ENCODE measurements at places on chromosomes 5 and 9. TPM values are rescaled to one million over a fixed set of nuclear protein-coding genes. Genes with fewer than 3 reads are reported as not detected.
A peak's percentile ranks its signal among the peaks of the same experiment; 100 is the strongest.

GRCh38 chr5:152551061-152551460 lies 146.0 kb upstream of the NMUR2 start:
- no peak for DNase-seq

DNA sequence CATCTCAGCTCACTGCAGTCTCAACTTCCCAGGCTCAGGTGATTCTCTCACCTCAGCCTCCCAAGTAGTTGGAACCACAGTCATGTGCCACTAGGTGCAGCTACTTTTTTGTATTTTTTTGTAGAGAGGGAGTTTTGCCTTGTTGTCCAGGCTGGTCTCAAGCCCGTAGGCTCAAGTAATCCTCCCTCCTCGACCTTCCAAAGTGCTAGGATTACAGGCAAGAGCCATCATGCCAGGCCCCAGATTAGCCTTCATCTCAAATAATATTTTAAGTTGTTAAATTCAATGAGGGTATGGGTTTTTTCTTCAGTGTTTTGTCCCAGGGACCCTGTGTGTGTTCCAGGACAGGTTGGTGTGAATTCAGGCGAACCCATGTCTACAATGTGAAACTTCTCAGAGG lies 12.5 kb upstream of the RFESD start:
- no peak for DNase-seq

GRCh38 chr5:10352430-10353240 lies 860 bp upstream of the MARCHF6 start:
- DNase-seq: peak; percentile 58

GRCh38 chr9:137308057-137308619 lies 6.1 kb upstream of the NRARP start:
- no peak for DNase-seq

DNA sequence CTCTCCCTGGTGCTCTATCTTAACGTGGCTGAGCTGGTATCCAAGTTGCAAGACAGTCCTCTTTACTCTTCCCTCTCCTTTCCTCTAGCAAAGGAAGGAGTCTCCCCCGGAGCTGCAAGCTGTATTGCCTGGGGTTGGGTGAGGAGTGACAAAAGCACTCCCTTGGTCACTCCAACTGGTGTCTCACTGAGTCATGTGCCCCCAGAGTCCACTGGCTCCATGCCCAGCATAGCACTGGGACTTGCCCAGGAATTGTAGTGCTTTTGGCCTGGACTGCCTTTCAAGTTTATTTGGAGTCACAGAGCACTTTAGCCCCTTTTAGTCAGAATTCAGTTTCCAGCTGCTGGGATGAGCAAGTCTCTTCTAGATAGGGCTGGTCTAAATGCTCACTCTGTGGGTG lies 82.6 kb upstream of the FST start:
- DNase-seq: no peak

DNA sequence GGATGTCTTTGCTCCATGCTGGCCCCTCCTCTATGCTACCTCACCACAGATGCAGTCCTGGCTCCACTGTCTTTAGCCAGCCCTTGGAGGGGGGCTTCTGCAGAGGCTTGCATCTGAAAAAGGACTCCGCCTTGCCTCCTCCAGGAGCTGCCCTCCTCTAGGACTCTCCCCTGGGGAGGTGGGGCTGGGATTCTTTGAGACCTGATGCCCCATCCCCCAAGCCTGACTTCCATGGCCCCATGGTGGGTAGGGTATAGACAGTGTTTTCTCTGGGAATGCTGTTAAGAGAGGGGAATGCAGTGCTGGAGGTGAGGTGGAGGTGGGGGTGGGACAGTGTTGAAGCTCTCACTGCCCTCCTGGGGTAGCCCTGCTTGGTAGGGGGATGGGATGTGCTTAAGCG lies 14.3 kb downstream of the JADE2 start:
- no peak for DNase-seq

- no peak for DNase-seq
These were observed 16.1 kb downstream of the CKMT2 start for GRCh38 chr5:81249240-81249639.

DNA sequence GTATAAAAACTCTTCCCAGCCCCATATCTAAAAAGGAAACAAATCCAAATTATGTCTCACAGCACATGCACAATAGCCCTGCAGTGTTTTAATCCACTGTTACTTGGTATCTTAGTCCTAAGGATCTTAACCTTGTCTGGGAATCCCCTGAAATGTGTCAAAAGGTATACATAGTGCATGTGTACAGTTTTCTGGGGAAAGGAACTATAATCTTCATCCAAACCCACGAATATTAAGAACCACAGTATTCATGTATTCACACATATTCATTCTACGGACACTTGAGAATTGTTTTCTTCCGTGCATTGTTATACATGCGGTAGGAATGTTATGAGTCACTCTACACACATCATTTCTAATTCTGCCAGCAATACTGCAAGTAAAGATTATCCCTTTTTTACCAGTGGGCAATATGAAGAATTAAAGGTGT lies 47.8 kb upstream of the SNX2 start:
- DNase-seq: no peak

DNA sequence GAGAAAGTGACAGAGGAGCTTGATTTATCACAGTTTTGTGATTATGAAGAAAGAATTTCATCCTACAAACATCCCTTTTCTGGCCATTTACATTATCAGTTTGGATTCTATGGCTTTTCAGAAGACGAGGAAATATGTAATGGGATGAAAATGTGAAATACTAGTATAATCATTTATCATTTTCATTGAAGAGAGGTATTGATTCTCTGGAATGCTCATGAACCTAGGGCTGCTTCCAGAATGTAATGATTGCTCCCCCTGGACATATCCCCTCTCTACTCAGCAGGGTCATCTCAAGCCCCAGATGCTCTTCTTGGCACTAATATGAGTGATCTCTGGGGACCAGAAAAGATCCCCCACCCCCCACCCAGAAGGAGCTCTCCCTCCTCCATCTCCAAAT lies 106.7 kb upstream of the ZNF618 start:
- DNase-seq: no peak

DNA sequence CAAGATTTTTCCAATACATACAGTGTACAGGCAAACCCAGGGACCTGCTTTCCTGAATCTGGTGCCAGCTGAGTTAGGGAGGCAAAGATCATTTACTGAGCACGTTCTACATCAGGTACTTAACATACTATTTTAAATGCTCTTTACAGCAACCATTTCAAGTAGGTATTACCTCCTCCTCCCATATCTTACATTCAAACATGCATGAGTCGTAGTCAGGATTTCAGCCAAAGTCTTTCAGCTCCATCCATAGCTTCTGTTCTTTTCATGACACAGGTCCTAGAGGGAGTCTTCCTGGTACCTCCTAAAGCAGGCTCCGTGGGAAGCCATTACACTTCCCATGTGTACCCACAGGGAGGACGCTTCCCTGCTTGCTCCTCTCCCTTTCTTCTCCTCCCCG lies 11.7 kb downstream of the KCNV2 start:
- DNase-seq: no peak

DNA sequence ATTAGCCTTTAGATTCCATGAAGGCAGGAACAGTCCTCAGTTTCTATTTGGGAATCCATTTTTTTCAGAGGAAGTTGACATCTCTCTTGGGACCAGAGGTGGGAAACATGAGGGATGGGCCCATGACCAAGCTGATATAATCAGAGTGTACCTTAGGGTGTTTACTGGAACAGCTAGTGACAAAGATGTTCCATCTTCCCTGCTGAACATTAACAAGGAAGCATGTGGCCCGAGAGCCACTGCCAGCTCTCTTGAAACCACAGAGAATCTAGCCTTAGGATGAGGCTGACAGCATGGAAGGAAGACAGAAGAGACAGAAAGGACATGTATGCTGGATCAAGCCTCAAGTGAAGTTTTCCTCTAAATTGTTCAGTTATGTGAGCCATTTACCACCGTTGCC lies 16.0 kb downstream of the AQP3 start:
- no peak for DNase-seq

GRCh38 chr9:96130970-96131369 lies 171.0 kb downstream of the HSD17B3 start:
- no peak for DNase-seq

DNA sequence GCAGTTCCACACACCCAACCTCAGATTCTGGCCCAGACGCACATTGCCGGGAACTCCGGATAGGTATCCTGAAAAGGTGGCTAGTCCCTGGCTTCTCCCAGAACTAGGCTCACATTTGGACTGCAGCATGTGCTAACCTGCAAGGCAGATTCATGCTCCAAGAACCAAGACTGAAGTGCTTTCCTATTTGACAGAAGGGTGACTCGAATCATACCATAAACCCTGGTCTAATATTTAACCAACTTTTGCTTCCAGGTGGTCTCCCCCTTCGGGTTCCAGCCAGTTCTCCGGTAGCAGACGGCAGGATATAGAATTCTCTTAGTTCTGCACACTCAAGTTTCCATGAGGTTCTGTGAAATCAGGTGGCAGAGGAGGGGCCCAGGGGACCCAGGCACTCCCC lies 7.6 kb downstream of the PTGES start:
- no peak for DNase-seq

DNA sequence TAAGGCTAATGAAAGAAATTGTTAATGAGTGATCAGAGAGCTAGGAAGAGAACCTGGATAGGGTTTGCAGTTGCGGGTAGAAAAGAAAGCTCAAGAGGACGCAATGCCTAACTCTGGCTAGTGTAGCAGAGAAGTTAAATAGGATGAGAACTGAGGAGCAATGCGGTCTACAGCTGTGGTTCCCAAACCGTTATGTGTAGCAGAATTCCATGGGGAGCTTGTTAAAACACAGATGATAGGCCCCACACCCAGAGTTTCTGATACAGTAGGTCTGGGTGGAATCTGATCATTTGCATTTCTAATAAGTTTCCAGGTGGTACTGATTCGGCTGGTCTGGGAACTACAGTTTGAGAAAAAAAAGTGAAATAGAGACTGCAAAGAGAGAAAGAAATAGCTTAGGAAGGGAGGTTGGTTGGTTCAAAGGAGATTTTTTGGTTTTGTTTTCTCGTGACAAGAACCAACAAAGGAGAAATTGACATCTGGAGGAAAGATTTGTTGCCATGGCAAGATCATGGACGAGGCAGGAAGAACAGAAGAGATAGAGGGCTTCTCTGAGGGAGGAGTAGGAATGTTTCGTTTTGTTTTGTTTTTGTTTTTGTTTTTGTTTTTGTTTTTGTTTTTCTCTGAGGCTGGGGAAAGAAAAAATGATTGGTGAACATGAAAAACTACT lies 276.1 kb downstream of the ARRDC3 start:
- no peak for DNase-seq

DNA sequence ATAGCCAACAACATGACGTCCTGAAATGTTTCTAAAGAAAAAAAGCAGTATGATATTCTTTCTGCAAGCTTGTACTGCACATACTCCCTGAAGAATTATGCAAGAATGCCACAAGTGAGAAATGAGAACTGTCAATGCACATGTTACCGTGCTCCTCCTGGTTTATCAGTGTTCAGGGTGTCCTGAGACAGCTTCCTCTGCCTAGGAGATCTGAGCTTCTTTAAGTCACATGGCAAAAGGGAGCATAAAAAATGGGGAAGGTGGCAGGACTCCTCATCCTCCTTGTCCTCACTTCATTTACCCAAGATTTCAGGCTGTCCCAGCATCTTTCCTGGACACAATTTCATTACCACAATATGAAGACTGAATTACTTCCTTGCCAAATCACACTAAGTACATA lies 238.2 kb downstream of the GLIS3 start:
- no peak for DNase-seq

DNA sequence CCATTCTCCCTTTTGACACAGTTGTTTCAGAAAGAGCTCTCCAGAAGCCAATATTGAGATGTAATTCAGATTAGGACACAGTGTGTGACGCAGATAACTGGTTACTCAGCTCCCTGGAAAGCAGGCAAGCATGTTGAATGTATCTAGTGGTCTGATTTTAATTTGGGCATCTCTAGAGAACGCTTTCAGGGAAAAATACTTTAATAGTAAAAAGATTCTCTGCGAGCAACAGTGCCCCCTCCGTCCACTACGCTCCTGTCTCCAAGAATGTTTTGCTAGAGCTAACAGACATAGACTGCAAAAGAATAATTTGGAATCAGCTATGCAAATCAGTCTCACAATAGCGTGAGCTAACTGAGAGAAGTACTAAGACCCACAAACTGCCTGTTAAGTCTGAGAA lies 23.3 kb downstream of the CFAP90 start:
- no peak for DNase-seq

GRCh38 chr5:91296674-91297143 lies 86.4 kb downstream of the ARRDC3 start:
- DNase-seq: no peak

DNA sequence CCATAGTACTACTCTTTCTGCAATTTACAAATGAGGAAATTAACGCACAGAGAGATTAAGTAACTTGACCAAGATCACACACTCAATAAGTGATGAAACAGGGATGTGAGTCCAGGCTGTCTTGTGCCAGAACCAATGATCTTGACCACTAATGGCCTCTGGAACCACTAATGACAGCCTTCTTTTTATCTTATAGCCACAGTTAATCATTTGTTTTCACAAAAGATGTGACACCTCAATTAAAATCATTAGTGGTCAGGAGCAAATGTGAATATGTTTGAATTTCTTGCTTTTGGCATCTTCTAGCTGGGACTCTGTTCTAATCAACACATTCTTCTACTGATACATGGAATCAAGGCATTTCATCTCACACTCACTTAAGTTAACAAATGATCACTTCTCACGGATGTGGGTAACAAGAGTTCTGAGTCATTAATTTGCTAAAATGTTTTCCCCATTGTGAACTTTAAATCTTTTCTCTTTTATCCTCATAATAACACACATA lies 102.7 kb upstream of the CD180 start:
- no peak for DNase-seq

DNA sequence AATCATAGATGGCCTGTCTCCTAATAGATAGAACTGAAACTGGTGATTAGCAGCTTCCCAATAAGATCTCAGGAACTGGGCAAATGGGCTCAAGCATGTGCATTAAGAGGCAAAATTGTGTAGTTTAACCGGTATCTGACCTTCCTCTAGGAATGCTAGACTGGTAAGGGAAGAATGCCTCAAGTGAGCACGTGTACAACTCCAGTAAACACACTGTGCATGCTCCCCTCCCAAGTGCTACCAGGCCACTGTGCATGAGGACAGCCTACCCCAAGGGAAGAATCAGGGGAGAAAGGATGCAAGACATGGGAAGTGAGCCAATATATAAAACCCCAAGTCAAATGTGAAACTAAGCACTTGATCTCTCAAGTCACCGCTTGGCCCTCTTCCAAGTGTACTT lies 1157.4 kb upstream of the CDH18 start:
- DNase-seq: no peak

- DNase-seq: no peak
These were observed 181.1 kb downstream of the TRIM32 start for GRCh38 chr9:116868201-116868600.

DNA sequence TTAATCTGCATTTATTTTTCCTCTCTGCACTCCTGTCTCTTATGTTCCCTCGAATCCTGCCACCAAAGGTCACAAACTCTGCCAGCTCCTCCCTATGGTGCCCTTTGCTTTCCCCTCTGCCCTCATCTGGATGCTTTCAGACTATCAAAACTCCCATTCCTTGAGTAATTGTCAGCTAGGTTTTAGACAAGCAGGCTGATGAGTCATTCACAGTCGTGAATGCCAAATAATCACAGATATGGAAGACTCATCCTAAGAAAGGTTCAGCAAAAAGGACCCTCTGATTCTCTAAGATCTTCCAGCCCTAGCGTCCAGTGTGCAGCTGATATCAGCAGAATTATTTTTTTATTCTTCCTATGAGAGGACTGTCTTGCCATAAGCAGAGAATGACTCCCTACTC lies 104.5 kb upstream of the NUDT12 start:
- DNase-seq: no peak

Gene DBH
- total RNA-seq: not detected

Gene UNC13B
- 2.3 TPM for total RNA-seq

Gene PIP5KL1
- total RNA-seq: 6.8 TPM

Gene SLC1A1
- total RNA-seq: not detected

Gene CFAP157
- not detected for total RNA-seq

Gene WDR70
- total RNA-seq: 35.8 TPM

Gene LARP1
- 172 TPM for total RNA-seq

Gene PRDM9
- not detected for total RNA-seq

Gene ARL14EPL
- total RNA-seq: not detected

Measured in activated naive CD4-positive, alpha-beta T cell treated with anti-CD3 and anti-CD28 coated beads, Interleukin-2, amount 50 U/mL, for 72 hours (primary cell).